ENCODE measurements at places on chromosomes 6 and 20.

- no peak for DNase-seq
Observed at GRCh38 chr6:134047673-134048072, 4.8 kb downstream of the SLC2A12 start.

- no peak for DNase-seq
Observed at GRCh38 chr20:1440024-1440423, 26.6 kb downstream of the NSFL1C start.

- no peak for DNase-seq
Observed at GRCh38 chr6:18302561-18303439, 38.5 kb upstream of the DEK start.

- DNase-seq = no peak
Observed at GRCh38 chr6:135086414-135086764, 31.8 kb upstream of the HBS1L start.

DNA sequence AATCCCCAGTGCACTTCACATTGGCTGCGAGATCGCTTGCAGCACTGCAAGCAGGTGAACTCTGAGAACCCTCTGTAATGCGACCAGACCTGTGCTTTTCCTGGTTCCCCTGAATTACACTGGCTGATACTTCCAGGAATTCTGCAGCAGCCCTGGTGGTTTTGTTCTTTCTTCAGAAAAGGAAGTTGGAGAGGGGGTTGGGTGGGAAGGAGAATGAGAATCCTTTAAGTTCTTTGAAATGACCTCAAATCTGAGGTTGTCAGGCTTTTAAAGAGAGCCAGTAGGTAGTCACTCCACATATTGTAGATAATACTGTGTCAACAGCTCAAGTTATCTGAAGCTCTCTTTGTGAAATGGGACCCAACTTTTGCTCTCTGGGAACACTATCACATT lies 62.4 kb downstream of the GCNT2 start:
- no peak for DNase-seq

DNA sequence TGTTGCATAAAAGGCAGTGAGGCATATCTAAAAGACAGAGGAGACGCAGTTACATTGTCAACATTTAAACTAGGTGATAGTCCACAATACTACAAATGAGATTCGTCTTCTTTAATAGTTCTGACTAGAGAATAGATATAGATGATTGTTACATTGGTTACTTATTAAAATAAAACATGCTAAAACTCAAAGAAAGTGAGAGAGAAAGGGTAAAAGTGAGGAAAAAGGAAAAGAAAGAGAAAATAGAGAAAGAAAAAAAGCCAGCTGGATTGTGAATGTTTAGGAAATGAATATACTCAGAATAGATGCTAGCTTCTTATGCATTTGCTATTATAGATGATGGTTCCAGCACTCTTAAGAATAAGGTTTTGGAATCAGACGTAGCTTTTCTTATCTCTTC lies 27.7 kb upstream of the FAM162B start:
- DNase-seq = no peak

- no peak for DNase-seq
Observed at GRCh38 chr6:90621581-90621980, 34.7 kb upstream of the MAP3K7 start.

GRCh38 chr6:90110971-90111370 lies 185.7 kb downstream of the BACH2 start:
- peak; percentile 54 for DNase-seq

DNA sequence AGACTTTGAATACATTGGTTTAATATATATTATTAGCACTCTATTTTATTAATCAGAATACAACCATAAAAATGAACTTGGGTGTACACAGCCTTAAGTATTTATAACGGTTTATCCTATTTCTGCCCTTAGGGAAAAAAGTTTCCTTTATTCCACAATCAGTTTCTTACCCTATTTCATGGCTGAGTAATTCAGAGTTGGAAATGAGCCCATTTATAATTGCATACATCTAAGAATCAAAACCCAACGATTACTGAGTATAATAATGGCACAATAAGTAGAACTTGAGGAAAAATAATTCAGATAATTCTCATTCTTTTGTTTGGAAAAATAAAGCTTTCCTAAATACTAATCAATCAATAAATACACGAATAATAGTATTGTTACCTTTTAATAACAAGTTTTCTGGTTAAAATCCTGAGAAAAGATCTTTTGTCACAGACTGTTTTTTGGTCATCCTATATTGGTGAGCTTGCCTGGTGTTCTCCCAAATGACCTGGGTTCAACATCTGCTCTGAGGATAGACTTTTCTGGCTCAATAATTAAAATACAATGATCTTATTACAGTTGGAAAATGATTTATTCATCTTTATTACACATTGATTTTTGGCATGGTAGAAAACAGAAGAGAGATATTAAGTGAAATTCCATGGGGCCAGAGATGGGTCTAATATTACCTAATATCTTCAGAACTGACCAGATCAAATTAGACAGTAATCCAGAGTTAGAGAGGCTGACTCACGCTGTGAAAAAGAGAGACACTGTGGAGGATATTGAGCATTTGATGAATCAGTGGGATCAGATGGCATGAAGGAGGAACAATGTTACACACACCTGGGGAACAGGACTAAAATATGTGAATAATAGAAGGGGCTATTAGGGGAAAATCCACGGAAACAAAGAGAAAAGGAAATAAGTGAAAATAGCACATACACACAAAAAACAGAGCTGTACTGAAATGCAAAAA lies 162.1 kb upstream of the TBX18 start:
- no peak for DNase-seq

DNA sequence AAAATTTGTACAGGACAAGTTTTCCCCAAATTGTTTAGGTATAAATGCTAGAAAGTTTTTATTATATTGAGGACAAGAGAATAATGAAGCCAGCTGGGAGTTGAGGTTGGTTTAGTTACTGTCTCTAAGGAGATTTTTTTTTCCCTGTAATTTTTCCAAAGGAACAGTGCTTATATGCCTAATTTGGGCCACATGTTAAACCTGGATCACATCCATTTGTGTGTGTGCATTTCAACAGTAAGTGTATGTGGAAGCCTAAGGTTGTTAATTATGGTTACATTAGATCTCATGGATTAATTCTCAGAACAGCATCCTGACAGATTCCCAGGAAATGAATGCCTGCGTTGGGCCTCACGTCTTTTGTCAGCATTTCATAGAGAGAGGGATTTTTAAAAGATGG lies 4.5 kb downstream of the IGF2R start:
- DNase-seq = no peak

GRCh38 chr6:147159536-147160374 lies 44.5 kb upstream of the STXBP5 start:
- no peak for DNase-seq

GRCh38 chr6:153123801-153124200 lies 7.3 kb downstream of the RGS17 start:
- no peak for DNase-seq

Data from activated effector memory CD4-positive, alpha-beta T cell treated with Interleukin-2 at 50 U/mL for 16 hours (primary cell).